ENCODE measurements at places on chromosomes 4 and X. TPM values are rescaled to one million over a fixed set of nuclear protein-coding genes. Genes with fewer than 3 reads are reported as not detected.

GRCh38 chr4:95472534-95472933 lies 76.2 kb downstream of the UNC5C start:
- H3K27ac ChIP-seq, result no peak overlapping the region
- H3K27me3 ChIP-seq, result no peaks in the 10 kb centered on the region
- H3K36me3 ChIP-seq, result no peaks in the 10 kb centered on the region
- no peak overlapping the region for H3K4me3 ChIP-seq
- DNase-seq, result no peak
- no peaks in the 10 kb centered on the region for H3K4me1 ChIP-seq

DNA sequence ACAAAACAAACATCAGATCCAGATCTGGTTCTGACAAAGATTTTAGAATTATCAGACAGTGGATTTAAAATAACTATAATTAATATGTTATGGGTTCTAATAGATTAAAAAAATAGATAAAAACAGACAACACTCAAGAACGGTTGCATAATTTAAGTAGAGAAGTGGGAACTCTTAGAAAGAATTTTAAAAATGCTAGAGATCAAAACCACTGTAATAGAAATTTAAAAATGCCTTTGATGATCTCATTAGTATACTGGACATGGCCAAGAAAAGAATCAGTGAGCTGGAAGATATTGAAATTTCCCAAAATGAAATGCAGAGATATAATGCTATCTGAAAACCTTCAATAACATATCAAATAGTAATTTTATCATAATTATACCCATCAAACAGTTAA lies 28.3 kb upstream of the DYNLT3 start:
- H3K4me1 ChIP-seq, result no peaks in the 10 kb centered on the region
- H3K27me3 ChIP-seq, result no peaks in the 10 kb centered on the region
- H3K36me3 ChIP-seq, result no peaks in the 10 kb centered on the region
- H3K27ac ChIP-seq, result no peak overlapping the region
- DNase-seq, result no peak

GRCh38 chr4:80008351-80008750 lies 64.7 kb downstream of the ANTXR2 start:
- no peak for DNase-seq
- peaks cover 35% of the 10 kb centered on the region for H3K36me3 ChIP-seq
- peaks cover 7% of the 10 kb centered on the region for H3K4me1 ChIP-seq
- no peak overlapping the region for H3K4me3 ChIP-seq
- no peaks in the 10 kb centered on the region for H3K27me3 ChIP-seq

DNA sequence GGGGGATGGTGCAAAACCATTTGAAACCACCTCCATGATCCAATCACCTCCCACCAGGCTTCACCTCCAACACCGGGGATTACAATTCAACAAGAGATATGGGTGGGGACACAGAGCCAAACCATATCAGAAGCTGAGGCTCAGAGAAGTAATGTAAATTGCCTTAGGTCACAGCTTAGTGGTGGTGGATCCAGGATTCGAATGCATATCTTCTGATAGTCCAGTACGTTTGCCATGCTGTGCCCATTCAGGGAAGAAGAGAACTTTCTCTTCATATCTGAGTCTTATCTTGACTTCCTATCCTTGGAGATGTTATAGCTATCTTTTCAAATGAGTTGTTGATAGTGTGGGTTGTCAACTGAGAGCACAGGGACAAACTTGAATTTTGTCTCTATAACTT lies 325.5 kb downstream of the ZIC3 start:
- no peak overlapping the region for H3K4me3 ChIP-seq
- H3K4me1 ChIP-seq, result no peaks in the 10 kb centered on the region
- no peak for DNase-seq
- H3K36me3 ChIP-seq, result no peaks in the 10 kb centered on the region

DNA sequence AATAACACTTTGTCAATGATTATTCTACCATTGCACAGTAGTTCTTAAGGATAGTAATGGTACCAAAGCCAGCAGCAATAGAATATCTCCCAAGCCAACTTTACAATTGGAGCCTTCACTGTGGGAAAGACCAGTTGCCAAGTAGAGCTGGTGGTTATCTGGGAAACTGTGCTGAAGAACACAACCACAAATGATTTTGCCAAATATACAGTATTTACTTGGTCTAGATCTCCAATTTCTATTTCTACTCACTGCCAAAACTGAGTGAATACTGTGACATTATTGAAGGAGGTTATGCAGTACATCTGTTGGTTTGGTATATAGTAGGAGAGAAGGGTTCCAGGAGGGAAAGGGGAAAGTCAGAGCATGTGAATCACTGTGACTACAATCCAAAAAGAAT lies 3.8 kb downstream of the TET2 start:
- H3K4me1 ChIP-seq, result peaks cover 5% of the 10 kb centered on the region
- H3K4me3 ChIP-seq, result no peak overlapping the region
- H3K27ac ChIP-seq, result no peak overlapping the region
- no peak for DNase-seq
- H3K36me3 ChIP-seq, result no peaks in the 10 kb centered on the region
- H3K27me3 ChIP-seq, result no peaks in the 10 kb centered on the region

GRCh38 chr4:1799387-1800375 lies 6.6 kb downstream of the FGFR3 start:
- peak; percentile 88 for DNase-seq
- peaks cover 12% of the 10 kb centered on the region for H3K27me3 ChIP-seq
- no peak overlapping the region for H3K4me3 ChIP-seq
- no peaks in the 10 kb centered on the region for H3K36me3 ChIP-seq
- peak overlapping the region; percentile 73 for H3K27ac ChIP-seq

Gene LDB2
- total RNA-seq, result 43.7 TPM

GRCh38 chrX:129795584-129795983 lies 15.8 kb downstream of the SASH3 start:
- H3K27ac ChIP-seq, result no peak overlapping the region
- H3K4me3 ChIP-seq, result no peak overlapping the region
- no peak for DNase-seq
- no peaks in the 10 kb centered on the region for H3K4me1 ChIP-seq
